ENCODE measurements at places on chromosomes 6 and 20. TPM values are rescaled to one million over a fixed set of nuclear protein-coding genes. Genes with fewer than 3 reads are reported as not detected.
A peak's percentile ranks its signal among the peaks of the same experiment; 100 is the strongest.

DNA sequence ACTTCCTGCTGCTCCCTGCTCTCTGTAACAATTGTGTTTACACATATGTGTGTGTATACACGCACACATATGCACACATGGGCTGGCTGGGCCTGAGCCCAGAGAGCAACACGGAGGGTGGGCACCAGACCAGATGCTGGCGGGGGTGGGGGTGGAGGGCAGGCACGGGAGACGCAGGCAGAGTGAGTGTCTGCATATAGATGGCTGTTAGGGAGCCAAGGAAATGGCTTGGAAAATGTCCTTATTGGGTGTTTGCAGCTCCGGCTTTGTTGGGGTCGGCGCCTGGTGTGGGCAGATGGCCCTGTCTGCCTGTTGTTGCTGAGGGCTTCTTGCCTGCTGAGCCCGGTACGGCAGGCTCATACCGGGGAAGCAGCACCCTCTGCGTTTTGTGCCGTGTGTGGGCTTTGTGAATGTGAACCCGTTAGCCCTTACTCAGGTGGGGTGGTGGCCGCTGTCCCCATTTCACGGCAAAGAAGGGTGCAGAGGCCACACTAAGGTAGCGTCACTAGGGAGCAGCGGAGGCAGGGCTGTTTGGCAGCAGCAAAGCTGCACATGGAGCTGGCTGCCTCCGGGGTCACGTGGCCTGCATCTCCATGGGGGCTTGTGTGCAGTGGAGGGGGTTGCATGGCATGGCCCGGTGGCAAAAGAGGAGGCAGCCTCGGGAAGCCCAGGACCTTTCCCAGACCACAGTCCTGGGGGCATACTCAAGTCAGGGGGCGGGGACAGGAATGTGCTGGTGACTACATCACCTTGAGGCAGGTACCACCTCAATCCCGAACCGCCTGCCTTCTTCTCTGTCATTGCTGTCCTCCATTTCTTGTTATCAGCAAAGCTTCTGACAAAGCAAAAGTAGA, 47.4 kb upstream of the SRF start:
- DNase-seq, result peak; percentile 65

DNA sequence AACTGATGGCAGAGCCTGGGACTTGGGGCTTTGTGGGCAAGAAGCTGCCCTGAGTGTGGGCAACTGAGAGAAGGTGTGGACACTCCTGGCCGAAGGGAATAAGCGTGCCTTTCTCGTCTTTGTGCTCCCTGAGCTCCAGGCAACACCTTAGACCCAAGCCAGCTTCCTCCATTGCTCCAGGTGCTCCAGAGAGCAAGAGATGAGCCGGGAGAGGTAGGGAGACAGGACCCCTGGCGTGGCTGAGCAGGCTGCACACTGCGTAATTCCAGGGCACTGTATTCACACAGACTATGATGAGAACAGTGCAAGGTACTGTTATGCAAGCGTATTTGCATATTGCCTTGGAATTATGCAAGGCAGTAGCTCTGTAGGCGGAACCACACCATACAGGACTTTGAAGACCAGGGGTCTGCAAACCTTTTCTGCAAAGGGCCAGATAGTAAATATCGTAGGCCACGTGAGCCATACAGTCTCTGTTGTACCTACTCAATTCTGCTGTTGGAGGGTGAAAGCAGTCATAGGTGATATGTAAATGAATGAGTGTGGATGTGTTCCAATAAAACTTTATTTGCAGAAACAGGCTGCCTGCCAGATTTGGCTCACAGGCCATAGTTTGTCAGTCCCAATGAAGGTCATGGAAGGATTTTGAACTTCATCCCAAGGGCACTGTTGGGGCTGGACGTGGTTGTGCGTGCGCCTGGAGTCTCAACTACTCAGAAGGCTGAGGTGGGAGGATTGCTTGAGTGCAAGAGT, 42.1 kb upstream of the FAM83D start:
- DNase-seq, result no peak

The FOXP4 gene
- total RNA-seq, result 9.2 TPM

DNA sequence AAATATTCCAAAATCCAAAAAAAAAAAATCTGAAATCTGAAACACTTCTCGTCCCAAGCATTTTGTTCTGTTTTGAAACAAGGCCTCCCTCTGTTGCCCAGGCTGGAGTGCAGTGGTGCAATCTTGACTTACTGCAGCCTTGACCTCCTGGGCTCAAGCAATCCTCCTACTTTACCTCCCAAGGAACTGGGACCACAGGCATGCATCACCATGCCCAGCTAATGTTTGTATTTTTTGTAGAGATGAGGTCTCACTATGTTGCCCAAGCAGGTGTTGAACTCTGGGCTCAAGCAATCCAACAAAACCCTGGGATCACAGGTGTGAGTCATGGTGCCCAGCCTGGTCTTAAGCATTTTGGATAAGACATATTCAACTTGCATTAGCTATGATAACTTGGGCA, 13.6 kb downstream of the SESN1 start:
- DNase-seq, result no peak

- DNase-seq, result peak; percentile 46
Observed at GRCh38 chr6:110814102-110815014, 911 bp downstream of the CDK19 start.

GRCh38 chr6:154887051-154887450, 108.1 kb upstream of the TIAM2 start:
- no peak for DNase-seq

The POLR1H gene
- total RNA-seq, result 13.1 TPM

The DNPH1 gene
- total RNA-seq, result 11.8 TPM

The EPPIN gene
- total RNA-seq, result not detected

The FAM110A gene
- total RNA-seq, result 3.5 TPM

DNA sequence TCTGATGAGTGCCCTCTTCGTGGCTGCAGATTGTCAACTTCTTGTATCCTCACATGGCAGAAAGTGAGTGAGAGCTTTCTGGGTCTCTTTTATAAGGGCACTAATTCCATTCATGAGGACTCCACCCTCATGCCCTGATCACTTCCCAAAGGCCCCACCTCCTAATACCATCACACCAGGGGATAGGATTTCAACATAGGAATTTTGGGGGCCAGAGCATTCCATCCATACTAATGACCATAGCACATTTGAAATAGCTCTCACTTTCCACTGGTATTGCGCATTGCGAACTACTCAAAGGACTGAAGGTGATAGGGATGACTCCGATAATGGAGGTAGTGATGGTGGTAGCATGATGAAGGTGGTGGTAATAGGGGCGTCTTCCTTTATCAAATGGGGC, 324.3 kb downstream of the PRL start:
- DNase-seq, result no peak
